ENCODE measurements at places on chromosomes 5 and 9. TPM values are rescaled to one million over a fixed set of nuclear protein-coding genes. Genes with fewer than 3 reads are reported as not detected.

DNA sequence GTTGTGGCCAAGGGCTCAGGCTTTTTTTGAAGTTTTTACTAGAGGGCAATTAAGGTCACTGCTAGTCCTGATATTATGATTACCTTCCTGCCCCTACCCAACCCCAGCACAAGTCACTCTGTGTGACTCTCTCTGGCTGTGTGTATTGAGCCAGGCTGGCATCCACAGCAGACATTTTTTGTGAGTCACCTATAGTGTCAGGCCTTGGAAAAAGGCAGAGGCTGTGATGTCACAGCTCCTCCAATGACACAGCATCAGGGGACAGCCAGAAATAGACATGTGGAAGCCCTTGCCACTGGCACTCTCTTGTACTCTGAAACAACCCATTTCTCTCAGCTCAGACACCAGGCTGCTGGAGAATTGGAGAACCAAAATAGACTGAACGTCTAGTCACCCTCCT, 145.4 kb downstream of the NMUR2 start:
- no peaks in the 10 kb centered on the region for H3K36me3 ChIP-seq
- no peak overlapping the region for H3K27ac ChIP-seq
- no peak for DNase-seq
- no peaks in the 10 kb centered on the region for H3K27me3 ChIP-seq

DNA sequence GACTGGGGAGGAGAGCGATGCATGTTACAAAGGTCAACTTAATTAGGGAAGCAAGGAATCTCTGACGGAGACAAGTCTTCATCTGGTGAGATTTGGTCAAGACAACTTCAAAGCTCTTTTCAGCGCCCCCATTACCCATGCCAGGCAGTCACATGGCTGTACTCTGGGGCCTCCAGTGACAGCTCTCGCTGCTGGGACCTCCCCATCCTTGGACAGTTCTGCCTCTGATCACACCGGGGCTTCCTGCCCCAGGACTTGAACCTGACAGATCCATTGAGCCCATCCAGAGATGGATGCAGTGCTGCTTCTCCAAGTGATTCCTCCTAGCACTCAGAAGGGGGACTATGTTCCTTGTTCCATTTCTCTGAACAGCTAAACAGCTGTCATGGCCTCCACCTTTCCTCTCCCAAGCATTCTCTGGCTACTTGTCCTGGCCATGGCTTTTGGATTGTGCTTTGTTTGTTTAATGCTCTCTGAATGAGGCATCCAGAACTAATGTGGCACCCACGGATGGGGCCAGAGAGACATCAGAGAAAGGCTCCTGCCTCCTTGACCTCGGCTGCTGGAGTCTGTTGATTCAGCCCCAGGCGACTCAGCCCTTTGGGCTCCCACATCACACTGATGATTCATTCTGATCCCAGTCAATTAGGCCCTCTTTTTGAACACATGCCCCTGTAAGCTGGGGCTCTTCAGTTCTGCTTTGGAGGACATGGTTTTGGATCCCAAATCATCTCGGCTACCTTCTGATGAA, 122.1 kb upstream of the ADAMTS16 start:
- H3K27me3 ChIP-seq: no peaks in the 10 kb centered on the region
- H3K4me1 ChIP-seq: no peaks in the 10 kb centered on the region
- no peak for DNase-seq
- no peaks in the 10 kb centered on the region for H3K36me3 ChIP-seq
- H3K4me3 ChIP-seq: no peak overlapping the region

GRCh38 chr9:127539982-127540663, 72.0 kb upstream of the STXBP1 start:
- H3K27ac ChIP-seq: no peak overlapping the region
- H3K4me1 ChIP-seq: peaks cover 5% of the 10 kb centered on the region
- no peaks in the 10 kb centered on the region for H3K27me3 ChIP-seq
- DNase-seq: no peak
- H3K36me3 ChIP-seq: no peaks in the 10 kb centered on the region
- no peak overlapping the region for H3K4me3 ChIP-seq

GRCh38 chr9:91420501-91421127, 3.0 kb downstream of the NFIL3 start:
- no peak for DNase-seq
- peak overlapping the region; percentile 74 for H3K4me3 ChIP-seq
- no peaks in the 10 kb centered on the region for H3K27me3 ChIP-seq
- no peaks in the 10 kb centered on the region for H3K36me3 ChIP-seq
- H3K27ac ChIP-seq: peak overlapping the region; percentile 83

RLN1 gene
- 1.6 TPM for total RNA-seq

DNAI1 gene
- not detected for total RNA-seq

DNA sequence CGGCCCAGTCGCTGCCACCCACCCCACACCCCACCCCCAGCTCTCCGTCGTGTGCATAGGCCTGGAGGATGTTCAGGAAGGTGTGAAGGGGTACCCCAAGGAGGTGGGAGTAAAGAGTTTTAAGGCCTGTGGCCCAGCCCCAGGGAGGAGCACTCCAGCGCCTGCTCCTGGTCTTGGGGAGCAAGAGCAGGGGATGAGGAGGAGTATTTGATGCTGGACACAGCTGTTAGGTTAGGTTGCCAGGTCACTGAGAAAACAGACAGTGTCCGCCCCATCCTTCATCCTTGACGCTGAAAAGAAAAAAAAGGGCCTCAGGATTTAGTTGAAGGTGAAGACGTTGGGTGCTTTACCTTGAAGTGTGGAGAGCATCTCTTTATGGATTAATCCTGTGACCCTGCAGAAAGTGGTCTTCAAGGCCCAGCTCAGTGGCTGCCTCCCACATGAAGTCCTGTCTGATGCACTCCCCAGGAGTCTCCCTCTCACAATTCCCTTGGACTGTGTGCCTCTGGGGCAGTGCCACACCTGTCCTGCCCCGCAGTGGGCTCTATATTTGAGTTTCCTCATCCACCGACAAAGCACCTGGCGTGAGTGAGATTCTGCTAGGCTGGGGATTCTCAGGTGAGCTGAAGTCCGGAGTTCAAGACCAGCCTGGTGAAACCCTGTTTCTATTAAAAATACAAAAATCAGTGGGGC, 101.8 kb downstream of the SPRY4 start:
- no peak for DNase-seq
- peak overlapping the region; percentile 92 for H3K27ac ChIP-seq
- H3K36me3 ChIP-seq: no peaks in the 10 kb centered on the region
- H3K27me3 ChIP-seq: peaks cover 7% of the 10 kb centered on the region
- H3K4me3 ChIP-seq: peak overlapping the region; percentile 18

DNA sequence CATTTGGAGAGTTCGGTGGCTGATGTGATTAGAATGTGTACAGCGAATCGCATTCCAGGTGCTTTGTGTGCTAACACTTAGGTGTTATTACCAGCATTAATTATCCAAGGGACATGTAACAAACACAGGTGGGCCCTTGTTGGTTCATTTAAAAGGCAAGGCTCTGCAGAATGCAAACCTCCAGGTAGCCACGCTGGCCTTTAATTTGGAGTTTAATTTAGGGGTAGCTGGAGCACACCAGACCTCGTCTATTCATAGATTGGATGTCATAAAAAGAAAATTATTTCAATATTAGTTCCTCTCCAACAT, 191.1 kb downstream of the MAT2B start:
- H3K4me3 ChIP-seq: no peak overlapping the region
- no peaks in the 10 kb centered on the region for H3K4me1 ChIP-seq
- no peaks in the 10 kb centered on the region for H3K27me3 ChIP-seq
- H3K36me3 ChIP-seq: no peaks in the 10 kb centered on the region
- DNase-seq: no peak
- no peak overlapping the region for H3K27ac ChIP-seq

GRCh38 chr5:138601444-138601843, 26.2 kb upstream of the HSPA9 start:
- H3K27me3 ChIP-seq: peaks cover 48% of the 10 kb centered on the region
- peaks cover 11% of the 10 kb centered on the region for H3K4me1 ChIP-seq
- no peak for DNase-seq
- no peak overlapping the region for H3K4me3 ChIP-seq
- no peaks in the 10 kb centered on the region for H3K36me3 ChIP-seq
- H3K27ac ChIP-seq: no peak overlapping the region

DNA sequence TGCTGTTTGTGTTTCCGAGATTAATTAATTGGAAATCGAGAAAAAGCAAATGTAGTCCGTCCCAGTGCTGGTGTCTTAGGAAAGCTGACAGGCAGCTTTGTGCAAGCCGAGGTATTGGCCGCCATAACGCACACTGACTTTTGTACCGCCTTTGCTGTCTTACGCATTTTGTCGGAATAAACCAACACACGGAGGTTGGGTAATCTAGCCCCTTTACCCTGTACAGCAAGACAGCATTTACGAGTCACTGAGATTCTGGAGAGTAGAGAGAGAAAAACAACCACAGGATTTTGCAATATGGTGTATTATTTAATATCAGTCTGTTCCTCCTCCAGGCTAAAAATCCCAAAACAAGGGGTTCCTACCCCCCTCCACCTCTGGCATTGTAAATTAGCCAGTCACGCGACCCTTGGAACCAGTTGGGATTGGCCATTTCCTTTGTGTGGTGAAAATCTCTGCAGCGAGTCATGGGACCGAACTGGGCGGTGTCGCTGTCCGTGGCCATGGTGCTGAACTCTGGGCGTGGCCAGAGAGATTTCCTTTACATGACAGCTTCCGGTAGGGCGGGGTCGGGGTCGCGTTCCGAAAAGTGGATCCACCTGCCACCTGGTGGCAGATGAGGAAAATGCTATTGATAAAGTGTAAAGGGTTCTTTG, 10.3 kb upstream of the PCDHB1 start:
- peak; percentile 82 for DNase-seq
- H3K36me3 ChIP-seq: no peaks in the 10 kb centered on the region
- H3K4me3 ChIP-seq: no peak overlapping the region
- no peaks in the 10 kb centered on the region for H3K27me3 ChIP-seq
- H3K4me1 ChIP-seq: no peaks in the 10 kb centered on the region

CATSPER3 gene
- total RNA-seq: 1.2 TPM

GABBR2 gene
- not detected for total RNA-seq

SLC4A9 gene
- 0.35 TPM for total RNA-seq

- H3K4me3 ChIP-seq: no peak overlapping the region
- H3K36me3 ChIP-seq: no peaks in the 10 kb centered on the region
- no peak for DNase-seq
- H3K27ac ChIP-seq: no peak overlapping the region
- no peaks in the 10 kb centered on the region for H3K4me1 ChIP-seq
These were observed 7.2 kb downstream of the ENTPD8 start for GRCh38 chr9:137433916-137434431.

ADAMTSL1 gene
- total RNA-seq: not detected

- H3K4me3 ChIP-seq: no peak overlapping the region
- no peak overlapping the region for H3K27ac ChIP-seq
- no peaks in the 10 kb centered on the region for H3K36me3 ChIP-seq
- peaks cover 10% of the 10 kb centered on the region for H3K27me3 ChIP-seq
- DNase-seq: no peak
- H3K4me1 ChIP-seq: peaks cover 9% of the 10 kb centered on the region
These were observed 21.7 kb upstream of the BICD2 start for GRCh38 chr9:92786298-92786697.

GRCh38 chr5:35821513-35821912, 35.2 kb upstream of the IL7R start:
- peak overlapping the region; percentile 83 for H3K27ac ChIP-seq
- no peak for DNase-seq
- no peaks in the 10 kb centered on the region for H3K27me3 ChIP-seq
- H3K4me3 ChIP-seq: peak overlapping the region; percentile 56
- peaks cover 80% of the 10 kb centered on the region for H3K4me1 ChIP-seq
- H3K36me3 ChIP-seq: peaks cover 19% of the 10 kb centered on the region

HAND1 gene
- total RNA-seq: not detected

DNA sequence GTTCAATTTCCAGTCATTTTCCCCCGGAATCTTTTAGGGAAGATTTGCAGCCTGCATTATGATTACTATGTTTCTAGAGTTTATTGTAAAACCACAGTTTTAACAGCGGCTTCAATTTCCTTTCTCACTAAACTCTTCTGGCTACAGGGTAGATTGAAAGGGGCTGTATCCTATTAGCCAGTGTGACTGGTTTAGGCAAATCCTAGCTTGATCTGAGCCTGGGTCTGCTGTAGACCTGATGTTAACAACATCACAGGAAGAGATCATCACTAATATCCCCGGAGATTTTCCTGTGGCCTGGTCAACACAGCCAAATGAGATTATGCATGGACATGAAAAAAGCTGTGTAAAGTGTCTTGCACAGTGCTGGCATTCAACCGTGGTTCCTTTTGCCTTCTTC, 33.4 kb downstream of the STOM start:
- no peak overlapping the region for H3K27ac ChIP-seq
- H3K4me3 ChIP-seq: no peak overlapping the region
- H3K36me3 ChIP-seq: peaks cover 8% of the 10 kb centered on the region
- H3K4me1 ChIP-seq: no peaks in the 10 kb centered on the region

SLC45A2 gene
- total RNA-seq: 0.19 TPM

ZNF462 gene
- total RNA-seq: 0.37 TPM

- H3K36me3 ChIP-seq: no peaks in the 10 kb centered on the region
- H3K4me1 ChIP-seq: no peaks in the 10 kb centered on the region
- no peak for DNase-seq
These were observed 268.2 kb downstream of the TMEM167A start for GRCh38 chr5:82808960-82809359.

GRCh38 chr5:172404746-172405145, 49.6 kb downstream of the SH3PXD2B start:
- no peak overlapping the region for H3K4me3 ChIP-seq
- H3K27ac ChIP-seq: no peak overlapping the region
- no peak for DNase-seq
- no peaks in the 10 kb centered on the region for H3K36me3 ChIP-seq
- H3K4me1 ChIP-seq: peaks cover 2% of the 10 kb centered on the region
- H3K27me3 ChIP-seq: no peaks in the 10 kb centered on the region

DNA sequence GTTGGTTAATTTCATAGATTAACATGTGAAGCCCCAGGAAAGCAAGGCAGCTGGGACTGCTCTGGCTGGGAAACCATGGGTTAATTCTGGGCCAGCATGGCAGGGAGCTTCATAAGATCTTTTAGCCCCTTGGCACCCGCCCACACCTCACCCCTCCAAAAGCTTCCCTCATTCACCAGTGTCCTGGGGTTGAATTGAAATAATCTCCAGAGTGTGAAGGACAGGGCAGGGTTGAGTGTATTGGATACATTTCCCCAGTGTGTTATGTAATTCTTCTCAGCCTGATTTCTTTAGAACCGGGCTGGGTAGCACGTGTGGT, 19.4 kb downstream of the WNT8A start:
- no peak overlapping the region for H3K27ac ChIP-seq
- H3K4me3 ChIP-seq: no peak overlapping the region
- peaks cover 5% of the 10 kb centered on the region for H3K27me3 ChIP-seq
- peaks cover 4% of the 10 kb centered on the region for H3K4me1 ChIP-seq
- H3K36me3 ChIP-seq: no peaks in the 10 kb centered on the region
- no peak for DNase-seq

DNA sequence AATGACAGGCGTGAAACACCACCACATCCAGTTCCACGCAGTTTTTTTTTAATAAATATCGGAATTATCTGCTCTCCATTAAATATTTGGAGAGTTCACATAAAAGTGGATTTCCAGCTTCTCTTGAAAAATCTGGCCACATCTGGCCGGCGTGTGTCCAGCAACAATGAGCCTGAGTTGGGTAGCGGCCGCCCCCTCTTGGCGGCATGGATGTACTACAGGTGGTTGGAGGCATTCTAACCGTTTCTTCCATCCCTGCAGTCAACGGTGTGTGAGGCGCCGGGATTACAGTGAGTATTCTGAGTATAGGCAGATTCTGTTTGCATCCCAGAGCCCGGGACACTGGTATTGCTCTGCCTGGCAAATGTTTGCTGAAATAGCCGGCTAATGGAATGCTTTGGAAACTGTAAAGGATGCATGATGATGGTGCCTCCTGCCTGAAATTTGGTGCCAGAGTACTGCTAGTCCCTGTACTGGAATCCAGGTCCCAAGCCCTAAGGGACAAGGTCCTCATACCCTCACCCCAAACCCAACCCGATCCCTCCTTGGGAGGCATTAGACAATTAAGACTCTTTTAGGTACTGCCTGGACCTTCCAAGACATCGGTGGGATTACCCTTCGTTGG, 13.6 kb upstream of the GM2A start:
- H3K27ac ChIP-seq: no peak overlapping the region
- peaks cover 41% of the 10 kb centered on the region for H3K4me1 ChIP-seq
- no peaks in the 10 kb centered on the region for H3K27me3 ChIP-seq
- H3K36me3 ChIP-seq: no peaks in the 10 kb centered on the region
- no peak overlapping the region for H3K4me3 ChIP-seq
- DNase-seq: peak; percentile 61
